ENCODE measurements at places on chromosomes 16 and 17.

DNA sequence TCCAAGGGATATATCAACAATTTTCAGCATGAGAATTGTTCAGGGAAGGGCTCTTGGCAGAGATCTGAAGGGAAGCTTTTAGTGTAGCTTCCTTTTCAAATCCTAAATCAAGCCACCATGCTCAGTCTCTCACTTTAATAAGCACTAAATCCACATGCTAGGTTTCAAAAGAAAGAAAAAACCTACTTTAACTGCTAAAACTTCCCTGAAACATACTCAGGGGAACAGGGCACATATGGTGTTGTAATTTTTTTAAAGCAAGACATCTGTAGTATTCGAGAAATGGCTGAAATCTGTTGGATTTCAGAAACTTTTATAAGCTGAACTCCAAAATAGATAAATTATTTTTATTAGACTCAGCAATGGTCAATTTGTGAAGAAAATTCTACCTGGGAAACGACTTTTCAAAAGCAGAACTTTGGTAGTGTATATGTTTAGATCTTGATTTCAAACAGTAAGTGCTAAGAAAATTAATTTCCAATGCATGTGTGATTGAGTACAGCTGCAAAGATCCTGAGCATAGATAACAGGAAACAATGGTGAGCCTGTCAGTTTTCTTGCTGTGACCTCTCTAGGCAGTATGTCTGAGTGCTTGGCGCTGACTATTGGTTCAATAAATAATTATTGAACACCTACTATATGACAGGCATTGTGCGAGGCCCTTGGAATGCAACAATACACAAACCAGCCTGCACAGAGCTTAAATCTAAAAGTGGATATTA lies 804.5 kb upstream of the SOX9 start:
- no peak for DNase-seq

GRCh38 chr16:19771796-19772195 lies 53.7 kb downstream of the IQCK start:
- DNase-seq, result no peak

- DNase-seq, result peak; percentile 74
Measured at GRCh38 chr17:68172461-68172954, 75.3 kb upstream of the AMZ2 start.

DNA sequence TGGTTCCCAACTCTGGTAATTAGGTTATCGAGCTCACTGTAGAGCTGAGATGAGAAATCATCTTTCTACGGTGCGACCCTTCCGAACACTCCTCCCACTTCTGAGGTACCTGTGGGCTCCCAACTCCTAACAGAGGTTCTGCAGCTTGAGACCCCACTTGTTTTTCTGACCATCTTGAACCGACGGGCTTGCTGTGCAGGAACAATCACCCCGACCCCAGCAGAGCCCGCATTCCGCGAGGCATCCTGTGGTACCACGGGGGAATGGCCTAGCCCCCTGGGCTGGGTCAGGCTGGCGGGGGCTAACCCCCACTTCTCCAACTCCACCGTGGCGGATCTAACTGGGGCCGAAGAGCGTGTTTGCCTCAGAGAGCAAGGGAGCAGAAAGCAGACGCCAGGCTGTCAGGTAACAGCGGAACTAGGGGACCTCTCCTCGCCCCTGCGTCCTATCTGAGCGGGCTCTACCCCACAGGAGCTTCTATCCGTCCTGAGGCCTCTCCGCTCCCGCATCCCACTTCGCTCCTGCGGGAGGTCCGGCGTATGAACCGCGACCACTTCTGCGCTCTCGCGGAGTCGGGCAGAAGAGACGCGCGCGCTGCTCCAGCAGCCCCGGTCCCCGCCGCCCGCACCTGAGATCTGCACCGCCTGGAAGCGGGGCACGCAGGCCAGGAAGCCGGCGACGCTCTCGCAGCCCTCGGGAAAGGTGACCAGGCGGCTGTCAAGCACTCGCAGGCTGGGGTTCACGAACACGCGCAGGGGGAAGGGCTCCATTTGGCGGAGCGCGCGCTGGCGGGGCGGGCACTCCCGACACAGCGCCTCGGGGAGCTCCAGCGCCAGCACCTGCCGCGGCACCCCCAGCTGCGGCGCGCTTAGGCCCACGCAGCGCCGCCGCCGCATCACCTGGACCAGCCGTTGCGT lies 761 bp downstream of the PDF start:
- DNase-seq, result peak; percentile 50

- DNase-seq, result no peak
Measured at GRCh38 chr17:82583720-82584234, 64.2 kb downstream of the FOXK2 start.

GRCh38 chr16:66261826-66262225 lies 104.7 kb upstream of the CDH5 start:
- DNase-seq, result no peak

DNA sequence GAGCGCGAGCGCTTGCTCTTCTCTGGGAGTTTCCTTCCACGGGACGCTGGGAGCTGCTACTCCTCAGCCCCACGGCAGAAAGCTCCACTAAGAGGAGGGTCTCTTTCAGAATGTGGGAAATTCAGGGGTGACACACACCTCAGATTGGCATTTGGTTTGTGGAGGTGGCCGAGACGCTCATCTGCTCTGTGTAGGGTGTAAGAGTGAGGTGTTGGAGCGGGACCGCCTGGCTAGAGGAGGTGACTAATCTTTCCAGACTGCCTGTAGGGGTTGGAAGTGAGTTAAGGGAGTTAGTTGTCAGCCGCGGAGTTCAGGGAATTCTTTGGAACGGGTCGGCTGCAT lies 735 bp downstream of the PSMD11 start:
- DNase-seq, result peak; percentile 43
